Stimulated activated CD4-positive, alpha-beta T cell treated with anti-CD3 and anti-CD28 coated beads, Interleukin-2, amount 100 ng/mL, for 48 hours (primary cell): ENCODE measurements at places on chromosomes 13 and 19.

DNA sequence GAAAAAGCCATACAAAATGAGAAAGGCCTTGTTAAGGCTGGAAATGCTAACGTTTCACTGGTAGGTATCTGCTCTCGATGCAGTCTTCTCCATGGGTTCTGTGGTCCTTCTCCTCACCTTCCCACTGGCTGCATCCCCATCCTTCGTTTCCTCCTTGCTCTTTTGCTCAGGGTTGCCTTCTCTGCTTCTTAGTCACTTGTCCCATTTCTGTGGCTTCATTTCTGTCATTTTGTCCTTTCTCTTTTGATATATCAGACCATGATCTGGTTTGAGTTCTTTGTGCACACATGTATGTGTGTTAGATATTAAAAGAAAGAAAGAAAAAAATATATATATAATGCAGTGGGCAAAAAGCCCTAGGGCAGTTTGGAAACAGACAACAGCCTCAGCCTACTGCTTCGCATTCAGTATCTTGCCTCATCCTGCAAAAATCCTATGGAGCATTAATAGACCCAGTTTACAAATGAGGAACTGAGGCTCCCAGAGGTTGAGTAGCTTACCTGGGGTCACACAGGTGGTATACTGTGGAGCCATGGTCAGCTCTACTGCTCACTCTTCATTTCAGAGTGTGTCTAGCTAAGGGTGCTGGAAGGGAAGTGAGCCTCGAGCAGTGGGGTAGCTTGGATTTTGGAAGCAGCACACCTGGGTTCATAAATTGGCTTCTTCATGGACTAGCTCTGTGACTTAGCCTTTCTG, 57.6 kb upstream of the MEDAG start:
- no peak for DNase-seq

GRCh38 chr19:13652810-13653590, 111.3 kb upstream of the MRI1 start:
- no peak for DNase-seq

- DNase-seq = no peak
These were observed 6.9 kb upstream of the ICAM4 start for GRCh38 chr19:10279737-10280442.

DNA sequence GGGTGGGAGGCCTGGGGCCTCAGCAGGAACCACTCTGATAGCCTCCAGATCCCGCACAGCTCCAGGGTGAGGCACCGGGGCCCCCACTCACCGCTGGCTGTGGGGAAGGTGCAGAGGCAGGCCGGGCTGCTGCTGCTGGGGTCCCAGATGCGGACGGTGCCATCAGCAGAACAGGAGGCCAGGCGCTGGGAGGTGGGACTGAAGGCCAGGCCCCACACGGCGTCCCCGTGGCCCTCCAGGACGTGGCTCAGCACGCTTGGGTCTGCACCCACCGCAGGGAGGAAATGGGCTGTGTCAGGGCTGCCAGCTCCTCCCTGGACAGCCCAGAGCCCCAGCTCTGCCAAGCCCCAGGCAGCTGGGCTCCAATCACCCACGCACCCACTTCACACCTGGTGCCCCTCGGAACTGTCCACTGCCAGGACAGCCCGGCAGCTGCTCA, 6.1 kb upstream of the PRKD2 start:
- DNase-seq = no peak

GRCh38 chr13:79631051-79631659, 150.2 kb downstream of the NDFIP2 start:
- no peak for DNase-seq

DNA sequence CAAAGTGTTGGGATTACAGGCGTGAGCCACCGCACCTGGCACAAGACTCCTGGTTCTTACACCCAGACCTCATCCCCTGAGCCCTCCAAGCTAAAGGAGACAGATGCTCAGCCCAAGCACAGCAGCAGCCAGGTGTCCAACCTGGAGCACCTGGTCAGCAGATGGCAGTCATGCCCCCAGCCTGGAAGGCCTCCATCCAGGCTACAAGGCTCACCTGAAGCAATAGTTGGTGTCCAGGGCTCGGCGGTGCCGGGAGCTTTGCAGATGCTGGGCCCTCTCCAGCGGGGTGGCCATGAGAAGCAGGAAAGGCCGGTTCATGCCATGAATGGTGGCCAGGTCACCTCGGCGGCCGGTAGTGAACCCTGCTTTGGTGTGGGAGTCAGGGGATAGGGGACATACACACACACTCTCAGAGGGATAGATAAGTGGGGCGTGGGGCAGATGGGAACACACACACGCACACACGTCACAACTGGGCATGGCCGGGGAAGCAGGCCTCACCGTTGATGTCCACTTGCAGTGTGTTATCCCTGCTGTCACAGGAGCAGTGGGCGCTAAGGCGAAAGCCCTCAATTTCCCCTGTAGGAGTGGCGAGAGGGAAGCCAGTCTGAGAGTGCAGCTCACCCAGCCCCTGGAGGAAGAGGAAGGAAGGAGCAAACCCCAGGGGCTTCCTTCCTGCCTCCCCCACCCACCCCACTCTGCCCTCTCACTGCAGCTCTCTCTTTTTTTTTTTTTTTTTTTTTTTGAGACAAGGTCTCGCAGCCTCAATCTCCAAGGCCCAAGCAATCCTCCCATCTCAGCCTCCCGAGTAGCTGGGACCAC, 11.8 kb downstream of the TGFB1 start:
- no peak for DNase-seq

- DNase-seq = no peak
These were observed 15.7 kb upstream of the B3GNT3 start for GRCh38 chr19:17778968-17779929.

DNA sequence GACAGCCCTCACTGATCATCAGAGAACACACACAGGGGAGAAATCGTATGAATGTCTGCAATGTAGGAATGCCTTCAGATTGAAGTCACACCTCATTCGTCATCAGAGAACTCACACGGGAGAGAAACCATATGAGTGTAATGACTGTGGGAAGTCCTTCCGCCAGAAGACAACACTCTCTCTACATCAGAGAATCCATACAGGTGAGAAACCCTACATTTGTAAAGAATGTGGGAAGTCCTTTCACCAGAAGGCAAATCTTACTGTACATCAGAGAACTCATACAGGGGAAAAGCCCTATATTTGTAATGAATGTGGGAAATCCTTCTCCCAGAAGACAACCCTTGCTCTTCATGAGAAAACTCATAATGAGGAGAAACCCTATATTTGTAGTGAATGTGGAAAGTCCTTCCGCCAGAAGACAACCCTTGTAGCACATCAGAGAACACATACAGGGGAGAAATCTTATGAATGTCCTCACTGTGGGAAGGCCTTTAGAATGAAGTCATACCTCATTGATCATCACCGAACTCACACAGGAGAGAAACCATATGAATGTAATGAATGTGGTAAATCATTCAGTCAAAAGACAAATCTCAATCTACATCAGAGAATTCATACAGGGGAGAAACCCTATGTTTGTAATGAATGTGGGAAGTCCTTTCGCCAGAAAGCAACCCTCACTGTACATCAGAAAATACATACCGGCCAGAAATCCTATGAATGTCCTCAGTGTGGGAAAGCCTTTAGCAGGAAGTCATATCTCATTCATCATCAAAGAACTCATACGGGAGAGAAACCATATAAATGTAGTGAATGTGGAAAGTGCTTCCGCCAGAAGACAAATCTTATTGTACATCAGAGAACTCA, 32.5 kb downstream of the ZNF567 start:
- no peak for DNase-seq

DNA sequence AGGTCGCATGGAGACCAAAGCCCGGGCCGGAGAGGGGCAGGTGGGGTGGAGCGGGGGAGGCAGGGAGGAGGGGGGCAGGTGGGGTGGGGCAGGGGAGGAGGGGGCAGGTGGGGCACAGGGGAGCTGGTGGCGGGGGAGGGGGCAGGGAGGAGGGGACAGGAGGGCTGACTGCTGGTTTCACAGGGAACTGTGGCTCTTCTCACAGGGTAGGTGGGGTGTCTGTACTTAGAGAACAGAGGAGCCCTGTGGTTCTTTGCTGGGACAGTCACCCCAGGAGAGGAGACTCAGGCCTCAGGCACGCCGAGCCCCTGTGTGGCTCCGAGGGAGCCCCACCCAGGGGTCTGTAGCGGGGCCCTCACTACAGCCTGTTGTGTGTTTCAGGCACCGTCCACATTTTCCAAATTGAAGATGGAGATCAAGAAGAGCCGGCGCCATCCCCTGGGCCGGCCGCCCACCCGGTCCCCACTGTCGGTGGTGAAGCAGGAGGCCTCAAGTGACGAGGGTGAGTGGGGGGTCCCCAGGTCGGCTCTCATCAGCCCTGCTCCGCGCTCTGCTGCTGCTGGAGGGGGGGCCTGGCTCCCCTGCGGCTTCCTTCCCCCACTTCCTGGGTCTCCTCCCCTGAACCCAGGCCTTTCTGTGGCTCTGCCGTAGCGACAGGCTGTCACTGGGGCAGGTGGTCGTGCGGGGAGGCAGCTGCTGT, 162.7 kb downstream of the KDM4B start:
- peak; percentile 13 for DNase-seq

- no peak for DNase-seq
These were observed 123.1 kb downstream of the SPRY2 start for GRCh38 chr13:80217614-80218456.

- DNase-seq = no peak
These were observed 31.9 kb downstream of the NFIC start for GRCh38 chr19:3398114-3398899.

- no peak for DNase-seq
These were observed 930 bp upstream of the FBN3 start for GRCh38 chr19:8150178-8150865.

- no peak for DNase-seq
These were observed 100.3 kb downstream of the TM9SF2 start for GRCh38 chr13:99601535-99601934.

DNA sequence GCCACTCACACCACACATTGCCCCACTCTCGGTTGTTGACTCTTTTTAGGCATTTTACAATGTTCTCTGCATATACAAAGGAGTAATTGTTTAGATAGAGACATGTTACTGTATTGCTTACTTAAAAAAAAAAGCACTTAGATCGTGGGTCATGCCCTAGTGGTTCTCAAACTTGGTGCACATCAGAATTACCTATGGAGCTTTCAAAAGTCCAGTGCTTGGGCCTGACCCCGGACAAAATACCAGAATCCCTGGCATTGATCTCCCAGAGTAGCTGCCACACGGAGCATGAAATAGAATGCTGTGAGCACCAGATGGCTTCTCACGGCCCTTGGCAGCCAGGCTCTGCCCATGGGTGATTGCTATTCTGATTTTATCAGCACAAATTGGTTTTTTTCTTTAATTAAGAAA, 20.0 kb downstream of the ACP7 start:
- no peak for DNase-seq

GRCh38 chr19:2062389-2062729, 11.3 kb upstream of the MKNK2 start:
- no peak for DNase-seq

DNA sequence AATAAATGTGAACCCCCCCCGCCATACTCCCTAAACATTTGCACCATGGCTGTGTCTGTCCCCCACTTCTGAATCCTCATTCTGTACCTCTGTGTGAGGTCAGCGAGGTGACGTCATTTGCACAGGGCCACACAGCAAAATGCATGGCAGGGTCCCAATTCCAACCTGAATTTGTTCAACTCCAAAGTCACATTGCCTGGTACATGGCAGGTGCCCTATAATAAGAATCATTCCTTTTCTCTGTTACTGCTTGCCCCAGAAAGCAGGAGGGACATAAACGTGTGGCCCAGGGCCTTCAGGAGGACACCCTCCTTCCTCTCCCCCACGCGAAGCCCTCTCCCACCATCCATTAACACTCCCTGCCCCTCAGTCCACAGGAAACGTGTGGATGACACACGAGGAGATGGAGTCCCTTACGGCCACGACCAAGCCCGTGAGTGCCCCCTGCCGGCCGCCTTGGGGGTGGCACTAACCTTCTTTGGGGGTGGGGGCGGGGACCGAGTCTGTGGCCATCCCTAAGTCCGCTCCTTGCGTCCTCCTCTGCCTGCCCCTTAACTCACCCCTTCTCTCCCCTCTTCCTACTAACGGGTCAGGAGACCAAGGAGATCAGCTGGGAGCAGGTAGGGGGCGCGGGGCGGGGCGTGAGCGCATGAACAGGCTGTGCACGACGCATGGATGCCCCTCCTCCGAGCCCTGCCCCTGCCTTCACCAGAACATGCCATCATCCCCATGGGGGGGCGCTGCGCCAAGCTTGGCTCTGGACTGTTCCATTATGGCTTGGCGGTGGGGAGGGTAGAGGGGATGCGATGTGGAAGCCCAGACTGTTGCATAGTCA, 9.4 kb downstream of the HRC start:
- DNase-seq = peak; percentile 88

GRCh38 chr13:41682766-41683165, 225.4 kb downstream of the RGCC start:
- DNase-seq = no peak

DNA sequence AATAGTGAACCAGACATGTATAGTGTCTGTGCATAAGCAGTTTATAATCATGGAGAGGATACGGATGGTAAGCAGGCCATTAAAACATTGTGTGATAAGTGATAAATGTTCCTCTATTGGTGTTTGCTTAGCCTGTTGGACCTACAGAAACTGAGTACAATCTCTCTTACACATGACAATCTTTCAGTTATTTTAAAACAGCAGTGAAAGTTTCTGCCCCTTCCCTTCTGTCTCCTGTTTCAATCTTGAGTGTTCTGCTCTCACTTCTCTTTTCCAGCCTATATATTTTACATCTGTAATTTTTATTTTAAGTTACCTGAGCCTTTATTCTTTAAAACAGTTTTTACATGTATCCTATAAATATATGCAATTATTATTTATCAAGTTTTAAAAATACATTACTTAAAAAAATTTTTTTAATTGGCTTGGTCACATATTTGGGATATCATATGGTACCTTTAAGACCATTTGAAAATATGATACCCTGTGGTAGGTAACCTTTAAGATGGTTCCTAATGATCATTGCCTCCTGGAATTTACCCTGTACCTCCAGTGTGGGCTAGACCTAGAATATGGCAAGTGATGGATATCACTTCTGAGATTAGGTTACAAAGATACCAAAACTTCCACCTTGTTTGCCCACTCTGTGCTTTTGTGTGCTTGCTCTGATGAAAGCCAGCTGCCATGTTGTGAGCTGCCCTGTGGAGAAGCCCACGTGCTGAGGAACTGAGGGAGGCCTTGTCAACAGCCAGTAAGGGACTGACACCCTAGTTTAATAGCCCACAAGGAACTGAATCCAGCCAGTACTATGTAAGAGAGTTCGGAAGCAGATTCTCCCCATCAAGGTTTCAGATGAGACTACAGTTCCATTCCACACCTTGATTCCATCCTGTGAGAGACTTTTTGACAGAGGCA, 99.3 kb downstream of the DHRS12 start:
- no peak for DNase-seq

GRCh38 chr13:86383151-86383550, 583.9 kb upstream of the SLITRK6 start:
- DNase-seq = no peak

DNA sequence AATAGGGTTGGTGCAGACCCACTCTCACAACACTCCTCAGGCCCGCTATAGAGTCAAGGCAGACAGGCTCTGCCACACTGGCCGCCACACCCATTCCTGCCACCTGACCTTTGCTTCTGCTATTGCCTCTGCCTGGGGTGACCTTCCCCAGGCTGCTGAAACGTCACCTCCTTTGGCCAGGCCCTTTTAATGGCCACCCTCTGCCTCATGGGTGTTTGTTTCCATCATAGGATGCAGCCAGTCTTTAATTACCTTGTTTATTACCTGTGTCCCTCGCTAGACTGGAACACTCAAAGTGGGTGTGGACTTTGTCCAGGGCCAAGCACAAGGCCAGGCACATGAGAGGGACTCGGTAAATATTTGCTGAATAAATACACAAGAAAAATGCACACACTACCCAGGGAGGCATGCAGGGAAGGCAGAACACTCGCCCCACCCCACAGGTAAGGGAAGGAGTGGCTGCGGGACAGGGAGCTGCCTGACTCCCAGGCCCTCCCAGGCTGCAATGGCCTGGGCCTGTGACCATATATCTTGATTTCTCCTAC, 3.2 kb downstream of the LSM4 start:
- DNase-seq = no peak
